Hepatic stellate cell (primary cell): ENCODE measurements at places on chromosomes 1 and 21.
A peak's percentile ranks its signal among the peaks of the same experiment; 100 is the strongest.

GRCh38 chr1:56120021-56120420 lies 459.3 kb downstream of the PLPP3 start:
- no peak for DNase-seq

DNA sequence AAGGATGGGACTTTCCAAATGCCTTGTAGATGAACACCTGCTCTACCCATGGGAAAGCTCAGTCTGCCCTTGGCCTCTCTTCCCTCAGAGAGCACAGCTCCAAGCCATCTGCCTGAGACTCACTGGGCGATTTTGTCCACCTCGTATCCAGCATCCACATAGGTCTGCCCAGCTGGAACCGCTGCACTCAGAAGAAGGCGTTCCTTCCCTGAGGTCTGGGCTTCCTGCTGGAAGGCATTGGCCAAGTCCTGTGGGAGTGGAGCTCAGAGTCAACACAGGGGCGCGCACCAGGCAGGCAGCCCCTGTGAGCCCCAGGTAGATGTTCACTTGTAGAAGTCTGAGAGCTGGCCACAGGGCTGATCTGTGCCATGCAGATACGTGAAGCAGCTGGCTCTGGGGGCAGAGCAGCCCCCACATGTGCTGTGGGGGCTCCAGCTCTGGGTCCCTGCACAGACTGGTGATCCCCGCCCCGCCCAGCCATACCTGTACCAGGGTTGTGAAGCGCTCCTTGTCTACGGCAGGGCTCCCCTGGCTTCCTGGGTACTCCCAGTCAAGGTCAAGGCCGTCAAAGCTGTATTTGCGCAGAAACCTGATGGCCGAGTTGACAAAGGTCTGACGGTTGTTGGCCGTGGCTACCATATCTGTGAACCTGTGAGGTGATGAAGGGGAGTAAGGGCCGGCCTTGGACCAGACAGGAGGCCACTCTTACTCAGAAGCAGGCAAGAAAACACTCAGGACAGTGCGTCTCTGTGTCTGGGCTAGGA lies 6.3 kb downstream of the CHIT1 start:
- DNase-seq, result no peak

DNA sequence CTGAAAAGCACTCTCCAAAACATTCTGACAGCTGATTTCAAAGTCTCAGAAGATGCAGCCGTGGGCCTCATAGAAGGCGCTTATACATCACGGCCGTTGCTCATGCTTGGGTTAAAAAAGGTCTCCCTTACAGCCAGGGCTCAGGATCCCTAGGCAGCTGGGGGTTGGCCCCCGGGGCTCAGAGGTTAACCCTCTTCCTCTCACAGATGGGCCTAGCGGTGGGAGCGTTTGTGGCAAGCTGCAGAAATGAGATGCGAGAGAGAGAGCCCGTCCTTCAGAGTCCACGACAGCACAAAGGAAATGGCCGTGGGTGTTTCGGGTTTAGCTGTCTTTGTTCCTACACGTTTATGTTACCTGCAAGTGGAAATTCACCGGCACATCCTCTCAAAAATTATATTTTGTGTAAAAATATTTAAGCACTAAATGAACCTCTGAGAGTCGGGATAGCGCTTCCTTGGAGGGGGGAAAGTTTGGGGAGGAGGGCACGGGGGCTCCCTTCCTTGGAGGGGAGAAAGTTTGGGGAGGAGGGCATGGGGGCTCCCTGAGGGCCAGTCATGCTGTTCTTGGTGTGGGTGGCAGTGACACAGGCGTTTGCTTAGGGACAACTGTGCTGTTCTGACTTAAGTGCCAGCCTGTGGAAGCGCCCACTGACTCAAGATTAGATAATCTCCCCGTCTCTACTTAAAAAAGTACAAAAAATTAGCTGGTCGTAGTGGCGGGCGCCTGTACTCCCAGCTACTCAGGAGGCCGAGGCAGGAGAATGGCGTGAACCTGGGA lies 20.5 kb upstream of the PRDM15 start:
- no peak for DNase-seq

- no peak for DNase-seq
These were observed 63.6 kb upstream of the ERRFI1 start for GRCh38 chr1:8089535-8090228.

DNA sequence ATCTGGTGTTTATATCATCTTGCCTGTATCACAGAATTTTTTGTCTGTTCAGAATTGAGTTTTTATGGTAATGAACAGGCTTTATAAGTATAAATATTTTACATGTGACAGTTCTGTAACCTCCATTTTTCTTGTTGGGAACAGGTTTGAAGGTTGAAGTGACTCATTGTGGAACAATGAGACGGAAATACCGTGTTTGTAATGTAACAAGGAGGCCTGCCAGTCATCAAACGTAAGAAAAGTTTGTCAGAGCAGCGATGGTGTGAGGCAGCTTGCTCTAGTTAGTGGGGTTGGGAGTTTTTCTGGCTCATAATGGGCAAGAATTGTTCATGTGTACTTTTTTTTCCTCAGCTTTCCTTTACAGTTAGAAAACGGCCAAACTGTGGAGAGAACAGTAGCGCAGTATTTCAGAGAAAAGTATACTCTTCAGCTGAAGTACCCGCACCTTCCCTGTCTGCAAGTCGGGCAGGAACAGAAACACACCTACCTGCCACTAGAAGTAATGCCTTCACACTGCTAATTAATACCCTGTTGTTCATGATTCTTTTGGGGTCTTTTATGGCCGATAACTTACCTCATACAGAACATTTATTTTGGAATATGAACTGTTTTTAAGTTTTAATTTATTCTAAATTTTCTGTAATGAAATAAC lies 75.2 kb upstream of the TEKT2 start:
- DNase-seq, result peak; percentile 9

DNA sequence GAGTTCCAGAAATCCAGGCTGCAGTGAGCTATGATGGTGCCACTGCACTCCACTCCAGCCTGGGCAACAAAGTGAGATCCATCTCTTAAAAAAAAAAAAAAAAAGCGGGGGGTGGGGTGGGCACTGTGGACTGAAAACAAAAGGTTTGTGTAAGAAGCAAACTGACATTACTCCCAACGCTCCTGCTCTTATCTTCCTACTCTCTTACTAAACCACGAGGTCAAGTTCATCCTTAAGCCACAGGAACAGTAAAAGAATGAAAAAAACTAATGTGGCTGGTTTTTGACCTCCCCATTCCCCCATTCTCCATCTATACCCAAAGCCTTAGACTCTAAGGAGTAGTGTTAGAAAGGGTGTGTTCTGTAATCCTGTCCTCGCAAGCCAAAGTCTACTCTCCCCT lies 30.8 kb downstream of the TFAP2E start:
- DNase-seq, result no peak

DNA sequence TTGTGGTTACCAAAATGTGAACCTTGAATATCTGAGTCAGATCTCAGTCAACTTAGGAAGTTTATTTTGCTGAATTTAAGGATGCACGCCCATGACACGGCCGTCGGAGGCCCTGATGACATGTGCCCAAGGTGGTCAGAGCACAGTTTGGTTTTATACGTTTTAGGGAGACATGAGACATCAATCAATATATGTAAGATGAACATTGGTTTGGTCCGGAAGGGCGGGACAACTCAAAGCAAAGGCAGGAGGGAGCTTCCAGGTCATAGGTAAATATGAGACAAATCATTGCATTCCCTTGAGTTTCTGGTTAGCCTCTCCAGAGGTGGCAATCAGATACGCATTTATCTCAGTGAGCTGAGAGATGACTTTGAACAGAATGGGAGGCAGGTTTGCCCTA lies 1.0 kb upstream of the PRMT2 start:
- no peak for DNase-seq

DNA sequence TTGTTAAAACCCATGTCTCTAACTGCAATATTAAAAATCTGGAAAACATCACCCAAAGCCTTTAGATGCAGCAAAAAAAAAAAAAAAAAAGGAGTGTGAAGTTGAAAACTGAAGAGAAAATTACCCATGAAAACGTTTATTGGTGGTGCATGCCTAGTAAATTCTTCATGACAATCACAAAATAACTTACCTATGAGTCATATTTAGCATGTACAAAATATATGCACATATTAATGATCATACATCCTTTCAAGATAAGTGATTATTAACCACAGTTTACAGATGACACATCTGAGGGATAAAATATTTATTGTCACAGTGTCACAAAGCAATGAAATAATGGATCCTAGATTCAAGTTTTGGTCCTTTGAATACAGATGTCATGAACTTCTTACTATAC lies 505.2 kb upstream of the NR5A2 start:
- no peak for DNase-seq

- DNase-seq, result no peak
These were observed 8.1 kb upstream of the NCF2 start for GRCh38 chr1:183598386-183598785.

DNA sequence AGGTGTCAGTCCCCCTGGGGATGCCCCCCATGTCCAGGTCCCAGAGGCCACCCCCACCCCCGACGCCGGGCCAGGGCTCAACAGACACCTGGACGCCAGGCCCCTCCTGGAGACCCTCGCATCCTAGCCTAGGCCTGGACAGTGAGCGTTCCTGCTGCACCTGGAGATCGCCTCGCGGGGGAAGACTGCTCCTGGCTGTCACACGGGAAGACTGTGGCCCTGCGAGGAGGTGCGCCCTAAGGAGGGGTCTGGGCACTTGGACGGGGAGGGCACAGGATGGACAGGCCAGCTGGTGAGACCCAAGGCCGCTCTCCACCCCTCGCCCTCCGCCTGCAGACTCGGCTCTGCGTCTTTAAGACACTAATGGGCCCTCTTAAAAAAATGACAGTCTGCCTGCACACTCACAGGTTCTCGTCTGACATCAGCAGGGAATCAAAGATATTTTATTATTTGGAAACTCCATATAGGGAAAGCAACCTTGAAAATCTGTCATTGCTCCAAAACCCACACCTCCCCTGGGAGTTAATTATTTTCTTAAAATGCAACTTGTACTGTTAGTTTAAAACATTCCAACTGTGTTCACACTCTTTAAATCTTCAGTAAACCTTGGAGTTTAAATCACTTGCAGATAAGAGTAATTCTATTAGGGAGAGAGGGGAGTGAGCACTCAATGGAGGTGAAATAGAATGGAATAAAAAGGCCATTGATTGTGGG lies 45.6 kb upstream of the ACTRT2 start:
- no peak for DNase-seq

- DNase-seq, result peak; percentile 60
These were observed 151.6 kb downstream of the DISC1 start for GRCh38 chr1:231778009-231778719.

DNA sequence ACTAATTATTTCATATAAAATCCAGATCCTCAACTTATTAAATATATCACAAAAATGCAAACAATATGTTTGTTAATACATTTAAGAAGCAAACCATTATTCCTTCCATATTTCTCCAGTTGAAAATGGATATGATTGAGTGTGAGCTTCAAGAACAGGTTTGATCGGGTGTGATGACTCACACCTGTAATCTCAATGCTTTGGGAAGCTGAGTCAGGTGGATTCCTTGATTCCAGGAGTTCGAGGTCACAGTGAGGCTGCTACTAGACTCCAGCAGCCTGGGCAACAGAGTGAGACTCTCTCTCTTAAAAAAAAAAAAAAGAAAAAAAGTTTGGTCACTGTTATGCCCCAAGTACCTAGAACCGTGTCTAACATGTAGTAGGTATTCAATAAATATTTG lies 42.9 kb upstream of the RRP15 start:
- no peak for DNase-seq

GRCh38 chr1:193141804-193142203 lies 20.0 kb downstream of the CDC73 start:
- no peak for DNase-seq

DNA sequence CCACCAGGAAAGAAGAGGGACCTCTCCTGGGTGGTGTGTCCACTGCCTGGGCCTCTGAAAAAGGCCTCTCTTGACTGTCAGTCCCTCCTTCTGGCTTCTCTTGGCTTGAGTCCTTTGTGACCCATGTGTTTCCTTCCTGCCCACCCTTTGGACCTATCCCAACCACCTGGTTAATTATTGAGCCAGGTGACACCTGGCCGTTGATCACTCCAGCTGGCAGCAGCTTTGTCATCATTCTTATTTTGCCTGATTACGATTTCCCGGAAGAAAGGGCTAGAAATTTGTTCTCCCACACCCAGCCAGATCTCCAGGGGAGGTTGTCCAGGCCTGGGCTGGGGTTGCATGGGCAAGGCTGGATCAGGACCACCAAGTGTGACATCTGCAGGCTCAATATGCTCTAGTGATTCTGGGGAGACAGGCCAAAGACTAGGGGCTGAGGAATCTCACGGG lies 24.8 kb downstream of the CSF1 start:
- DNase-seq, result no peak

DNA sequence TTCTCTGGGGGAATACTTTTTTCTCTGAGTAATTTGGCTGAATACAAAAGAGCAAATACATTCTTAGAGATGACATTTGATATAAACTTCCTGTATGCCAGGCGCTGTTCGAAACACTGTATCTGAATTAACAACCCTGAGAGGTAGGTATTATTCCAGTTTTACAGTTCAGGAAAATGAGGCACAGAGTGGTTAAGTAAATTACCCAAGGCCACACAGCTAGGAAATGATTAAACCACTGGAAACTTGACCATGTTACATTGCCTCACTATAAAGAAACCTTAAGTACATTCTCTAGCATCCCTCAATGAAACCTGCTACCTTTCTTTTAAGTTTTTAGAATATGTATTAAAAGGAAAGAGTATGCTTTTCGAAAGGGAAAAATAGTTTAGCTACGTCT lies 54.6 kb downstream of the SMYD2 start:
- DNase-seq, result no peak

DNA sequence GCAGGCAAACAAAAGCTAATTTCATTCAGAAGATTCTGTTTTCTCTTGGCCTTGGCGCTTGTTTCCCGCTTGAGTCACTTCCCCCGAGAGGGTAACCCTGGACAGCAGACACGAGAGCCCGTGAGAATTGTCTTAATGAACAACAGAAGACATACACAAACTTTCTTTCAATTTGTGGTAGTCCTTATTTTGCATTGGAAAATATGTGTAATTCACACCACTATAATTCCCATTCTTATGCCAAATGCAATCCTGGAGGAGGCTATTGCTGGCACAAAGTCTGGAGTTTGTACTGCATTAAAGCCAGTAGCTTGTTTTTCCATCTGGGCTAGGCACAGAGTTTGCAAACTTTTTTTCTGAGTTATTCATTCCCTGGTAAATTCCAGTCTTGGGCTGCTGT lies 109.8 kb upstream of the IVNS1ABP start:
- DNase-seq, result no peak

DNA sequence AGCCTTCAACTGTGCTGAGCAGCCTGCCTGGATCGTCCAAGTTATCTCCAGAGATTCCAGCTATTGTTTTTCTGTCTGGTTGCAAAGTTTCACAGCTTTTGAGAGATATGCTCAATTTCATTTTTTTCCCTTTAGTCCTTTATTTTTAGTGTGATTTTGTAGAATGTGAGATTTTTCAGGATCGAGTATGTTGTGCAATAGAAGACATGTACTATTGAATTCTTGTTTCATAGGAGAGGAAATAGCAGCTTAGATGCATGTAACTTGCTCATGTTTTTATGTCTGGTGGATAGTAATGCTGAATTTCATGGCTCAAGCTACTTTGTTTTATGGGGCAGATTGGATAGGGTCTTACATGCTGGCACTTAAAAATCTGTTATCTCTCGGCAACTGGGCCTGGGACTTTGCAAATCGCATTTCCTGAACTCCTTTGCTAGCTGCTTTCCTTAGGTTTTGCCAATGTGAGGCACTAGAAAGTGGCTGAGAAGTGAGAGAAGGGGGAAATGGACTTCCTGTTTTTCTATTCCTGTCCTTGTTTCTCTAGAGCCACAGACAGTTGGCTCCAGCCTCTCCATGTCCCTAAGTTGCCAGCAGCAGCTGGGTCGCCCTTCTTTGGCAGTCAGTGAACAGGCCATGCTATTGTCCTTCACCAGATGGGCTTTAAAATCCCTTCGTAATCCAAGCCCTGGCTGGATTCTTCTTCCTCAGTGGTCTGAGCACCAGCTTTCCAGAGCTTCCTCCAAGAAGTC lies 101.4 kb upstream of the PDE4B start:
- DNase-seq, result no peak

- DNase-seq, result peak; percentile 61
These were observed at the start of gene MTMR11 for GRCh38 chr1:149936170-149936991. TSS of gene MTMR11 (minus strand) at chr1:149936879. CDS start at chr1:149936647, 232 bp downstream.
